Central memory CD8-positive, alpha-beta T cell (primary cell): ENCODE measurements at places on chromosomes 7 and 10.

GRCh38 chr7:50531928-50532327, 33.3 kb downstream of the DDC start:
- DNase-seq: no peak

DNA sequence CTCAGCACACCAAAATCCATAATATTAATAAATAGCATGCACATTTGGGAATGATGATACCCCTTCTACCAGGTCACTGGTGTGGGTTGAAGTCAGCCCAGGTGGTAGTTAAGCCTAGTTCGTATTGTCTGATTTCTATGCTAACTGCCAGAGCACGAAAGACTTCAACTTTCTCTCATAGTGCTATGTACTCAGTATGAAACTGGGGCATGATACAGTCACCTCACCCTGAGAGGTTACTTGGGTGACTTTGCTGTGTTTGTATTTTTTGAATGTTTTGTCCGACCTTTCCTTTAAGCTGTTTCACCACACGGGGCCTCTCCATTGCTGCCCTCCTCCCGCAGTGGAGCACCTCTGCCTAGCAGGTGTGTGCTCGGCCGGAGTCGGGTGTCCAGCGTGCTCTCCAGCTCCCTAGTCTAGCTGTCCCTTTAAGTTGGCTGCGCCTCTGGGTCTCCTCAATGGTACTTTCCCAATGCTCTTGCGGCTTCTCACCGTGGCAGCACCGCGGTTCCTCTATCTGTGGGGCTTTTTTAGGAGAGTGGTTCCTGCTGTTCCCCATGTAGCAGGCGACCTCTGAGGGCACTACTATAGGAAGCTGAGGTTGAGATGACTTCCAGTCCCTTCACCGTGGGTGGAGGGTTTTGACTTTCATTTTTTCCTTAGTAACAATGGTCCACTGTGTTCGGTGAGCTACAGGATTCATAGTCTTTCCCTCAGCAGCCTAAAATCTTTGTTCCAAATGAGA, 524.0 kb upstream of the PFKP start:
- DNase-seq: no peak

GRCh38 chr7:72217151-72217550, 195.0 kb downstream of the CALN1 start:
- no peak for DNase-seq

- DNase-seq: no peak
These were observed 165.3 kb downstream of the USP6NL start for GRCh38 chr10:11446133-11446532.
